ENCODE measurements at places on chromosomes 11 and 22. TPM values are rescaled to one million over a fixed set of nuclear protein-coding genes. Genes with fewer than 3 reads are reported as not detected.

Gene CCDC15
- 2.3 TPM for total RNA-seq

Gene BARX2
- not detected for total RNA-seq

Gene FDXACB1
- total RNA-seq, result 3.0 TPM

Gene CRYBA4
- not detected for total RNA-seq

Gene MYRF
- 93.3 TPM for total RNA-seq

Gene PIWIL4
- total RNA-seq, result 1.6 TPM

Gene TTC36
- total RNA-seq, result 0.49 TPM

Gene ANO3
- total RNA-seq, result 0.13 TPM

Gene KRTAP5-8
- total RNA-seq, result not detected

Gene FGF19
- not detected for total RNA-seq

Gene ZDHHC24
- total RNA-seq, result 32.3 TPM

Gene OR51B4
- not detected for total RNA-seq

Gene OR5B21
- not detected for total RNA-seq

Gene OR5B12
- not detected for total RNA-seq

Gene CTNND1
- 76.8 TPM for total RNA-seq

Gene PAMR1
- total RNA-seq, result 10.0 TPM

Gene SYCE3
- not detected for total RNA-seq

Gene AMOTL1
- total RNA-seq, result 29.7 TPM

Gene KRTAP5-2
- total RNA-seq, result not detected

Gene OR2D2
- not detected for total RNA-seq

Gene OR8D4
- not detected for total RNA-seq

Gene PVALB
- total RNA-seq, result not detected

Gene IL17REL
- 0.25 TPM for total RNA-seq

Gene BAD
- total RNA-seq, result 95.5 TPM

Measured in mesangial cell (primary cell).